CD8-positive, alpha-beta memory T cell (primary cell): ENCODE measurements at places on chromosomes 12 and 14.

DNA sequence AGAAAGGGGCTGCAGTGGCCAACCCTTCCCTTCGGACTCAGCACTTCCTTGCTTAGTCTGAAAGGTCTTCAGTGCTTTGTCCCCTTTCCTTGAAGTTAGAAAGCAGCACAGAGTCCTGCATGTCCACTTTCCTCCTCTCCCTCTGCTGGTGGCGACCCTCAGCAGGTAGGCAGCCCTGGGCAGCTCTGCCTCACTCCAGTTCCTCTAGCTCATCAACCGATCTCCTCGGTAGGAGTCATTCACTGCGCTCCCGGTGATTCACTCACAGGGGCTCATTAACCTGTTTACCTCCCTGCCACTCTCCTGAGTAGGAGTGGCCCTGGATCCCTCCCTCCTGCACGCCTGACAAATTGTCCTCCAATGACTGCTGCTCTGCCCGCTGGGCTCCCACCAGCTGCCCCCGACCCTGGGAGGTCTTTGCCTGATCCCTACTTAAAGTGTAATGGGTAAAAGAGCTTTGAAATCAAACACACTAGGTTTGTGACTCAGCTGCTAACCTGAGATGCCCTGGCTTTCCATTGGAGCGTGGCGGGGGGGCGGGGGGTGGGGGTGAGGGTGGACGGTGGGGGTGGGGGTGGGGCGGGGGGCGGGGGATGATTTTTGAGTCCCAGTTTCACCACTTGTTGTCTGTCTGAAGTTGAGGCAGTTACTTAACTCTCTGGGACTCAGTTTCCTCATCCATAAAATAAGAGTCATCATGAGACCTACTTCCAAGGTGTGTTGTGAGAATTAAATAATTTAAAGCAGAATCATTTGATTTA lies 4.2 kb downstream of the SCNN1A start:
- no peaks in the 10 kb centered on the region for H3K36me3 ChIP-seq
- H3K4me3 ChIP-seq: no peak overlapping the region
- H3K27me3 ChIP-seq: no peaks in the 10 kb centered on the region
- peak overlapping the region; percentile 38 for H3K27ac ChIP-seq
- DNase-seq: no peak

DNA sequence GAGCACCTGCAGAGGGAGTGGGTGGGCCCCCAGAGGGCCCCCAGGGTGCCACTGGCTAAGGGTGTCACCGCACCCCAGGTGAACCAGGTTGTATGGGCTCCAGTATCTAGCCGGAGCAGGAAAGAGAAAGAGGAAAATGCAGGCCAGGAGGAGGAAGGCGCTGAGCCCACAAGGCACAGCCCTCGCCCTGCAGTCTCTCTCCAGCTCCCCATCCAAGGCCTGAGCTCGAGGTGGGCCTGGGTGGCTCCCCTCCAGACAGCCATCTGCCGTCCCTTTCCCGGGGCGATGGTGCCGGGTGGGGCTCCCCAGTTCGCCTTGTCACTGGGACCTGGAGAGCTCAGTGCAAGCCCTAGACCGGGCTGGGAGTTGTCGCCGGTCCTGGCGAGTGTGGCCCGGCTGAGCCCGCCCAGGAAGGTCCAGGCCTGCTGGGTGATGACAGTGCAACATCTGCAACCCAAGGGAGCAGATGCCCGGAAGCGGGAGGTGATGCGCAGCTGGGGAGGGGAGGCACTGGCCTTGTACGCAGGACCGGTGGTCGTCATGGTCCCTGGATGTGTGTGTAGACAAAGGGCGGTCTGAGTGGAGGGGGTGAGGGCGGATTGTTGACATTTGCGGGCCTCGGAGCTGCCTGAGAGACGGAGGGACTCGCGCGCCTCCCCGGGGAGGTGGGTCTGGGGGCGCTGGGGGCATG lies 716 bp downstream of the TMEM179 start:
- H3K4me1 ChIP-seq: no peaks in the 10 kb centered on the region
- no peaks in the 10 kb centered on the region for H3K27me3 ChIP-seq
- no peak overlapping the region for H3K4me3 ChIP-seq
- DNase-seq: no peak
- no peaks in the 10 kb centered on the region for H3K36me3 ChIP-seq

DNA sequence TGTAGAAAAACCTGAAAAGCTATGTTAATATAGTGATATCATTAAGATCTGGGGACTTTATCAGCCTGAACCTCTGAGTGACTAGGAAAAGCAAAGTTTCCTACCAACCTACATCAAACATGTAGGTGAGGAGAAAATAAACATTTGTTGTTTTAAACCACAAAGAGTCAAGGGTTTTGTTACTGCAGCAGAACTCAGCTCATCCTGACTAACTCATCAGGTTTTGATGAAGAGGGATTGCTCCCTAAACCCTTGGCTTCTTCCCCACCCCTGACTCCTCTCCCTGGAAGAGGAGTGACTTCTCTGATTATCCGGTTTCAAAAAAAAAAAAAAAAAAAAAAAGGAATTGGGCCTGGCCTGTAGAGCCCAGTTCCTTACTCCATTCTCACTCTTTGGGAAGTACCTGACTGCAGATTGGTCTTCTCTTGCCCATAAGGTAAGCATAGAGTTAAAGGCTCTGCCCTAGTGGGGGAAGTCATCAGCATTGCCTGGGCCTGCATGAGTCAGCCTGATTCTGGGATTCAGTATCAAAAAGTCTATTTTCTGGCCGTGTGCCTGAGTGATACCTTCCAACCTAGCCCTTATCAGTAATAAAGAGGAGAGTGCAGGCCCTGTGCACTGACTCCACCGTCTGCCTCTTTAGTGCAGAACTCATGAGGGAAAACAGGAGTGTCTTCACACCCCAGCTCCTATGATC lies 16.9 kb downstream of the BDKRB1 start:
- no peak for DNase-seq
- no peak overlapping the region for H3K4me3 ChIP-seq
- H3K4me1 ChIP-seq: no peaks in the 10 kb centered on the region
- no peak overlapping the region for H3K27ac ChIP-seq

DNA sequence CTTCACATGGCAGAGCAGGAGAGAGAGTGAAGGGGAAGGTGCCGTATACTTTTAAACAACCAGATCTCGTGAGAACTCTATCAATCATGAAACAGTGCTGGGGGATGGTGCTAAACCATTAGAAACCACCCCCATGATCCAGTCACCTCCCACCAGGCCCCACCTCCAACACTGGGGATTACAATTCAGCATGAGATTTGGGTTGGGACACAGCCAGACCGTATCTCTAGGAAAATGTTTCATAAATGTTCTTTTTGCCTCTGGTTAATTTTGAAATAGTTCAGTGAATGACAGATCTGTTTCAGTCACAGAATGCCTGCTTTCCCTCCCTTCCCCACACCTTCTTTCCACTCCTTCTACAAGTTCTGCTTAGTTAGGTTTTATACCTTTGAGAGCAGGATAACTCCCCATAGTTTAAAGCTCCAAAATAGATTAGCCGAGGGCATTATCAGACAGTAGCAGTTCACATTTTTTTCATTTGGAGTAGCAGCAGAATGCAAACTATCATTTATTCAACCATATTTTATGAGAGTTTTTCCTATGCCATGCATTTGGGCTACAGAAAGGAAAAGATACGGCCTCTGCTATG lies 27.1 kb downstream of the PELI2 start:
- H3K36me3 ChIP-seq: no peaks in the 10 kb centered on the region
- H3K27ac ChIP-seq: no peak overlapping the region
- no peaks in the 10 kb centered on the region for H3K27me3 ChIP-seq
- DNase-seq: no peak
- no peak overlapping the region for H3K4me3 ChIP-seq
- no peaks in the 10 kb centered on the region for H3K4me1 ChIP-seq

- peaks cover 7% of the 10 kb centered on the region for H3K4me1 ChIP-seq
- no peak overlapping the region for H3K4me3 ChIP-seq
- H3K27me3 ChIP-seq: no peaks in the 10 kb centered on the region
These were observed 29.3 kb downstream of the PPM1A start for GRCh38 chr14:60278350-60278749.

GRCh38 chr14:67514203-67514607 lies 18.9 kb upstream of the PLEKHH1 start:
- no peaks in the 10 kb centered on the region for H3K27me3 ChIP-seq
- peak overlapping the region; percentile 74 for H3K4me3 ChIP-seq
- no peaks in the 10 kb centered on the region for H3K36me3 ChIP-seq

DNA sequence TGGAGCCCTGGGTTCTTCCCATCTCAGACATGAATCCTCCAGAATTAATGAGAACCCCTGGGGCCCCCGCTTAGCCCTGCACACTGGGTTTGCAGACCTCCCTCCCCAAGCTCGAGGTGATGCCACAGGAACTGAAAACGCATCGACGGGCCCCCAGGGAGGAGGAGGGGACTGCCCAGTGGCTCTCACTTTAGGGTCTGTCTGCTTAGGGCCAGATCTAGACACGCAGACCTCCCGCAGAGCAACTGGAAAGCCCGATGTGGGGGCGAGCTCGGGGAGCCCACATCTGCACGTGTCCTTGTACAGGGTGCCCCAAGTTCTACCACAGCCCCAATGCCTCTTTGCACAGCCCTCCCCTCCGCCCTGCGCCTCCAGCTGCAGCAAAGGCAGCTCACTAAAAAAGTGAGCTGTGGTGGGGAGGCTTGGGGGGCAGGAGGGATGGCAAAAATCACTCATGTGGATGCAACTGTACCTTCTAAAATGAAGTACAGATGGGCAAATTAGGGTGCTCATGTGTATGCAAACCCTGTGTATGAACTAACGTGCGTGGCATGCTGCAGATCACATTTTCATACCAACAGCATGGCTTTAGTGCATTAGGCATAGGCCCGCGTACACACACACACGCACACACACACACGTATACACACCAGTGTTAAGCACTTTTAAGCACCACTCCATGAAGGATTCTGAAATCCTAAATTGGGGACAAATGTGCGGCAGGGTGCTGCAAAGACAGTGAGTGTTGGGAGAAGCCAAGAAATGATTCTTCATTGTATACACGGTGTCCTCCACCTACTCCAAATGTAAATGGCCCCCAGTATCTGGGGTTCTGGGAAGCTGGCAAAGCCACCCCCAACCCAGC lies 99.9 kb upstream of the MAP1LC3B2 start:
- H3K36me3 ChIP-seq: no peaks in the 10 kb centered on the region
- H3K4me1 ChIP-seq: no peaks in the 10 kb centered on the region
- no peak overlapping the region for H3K4me3 ChIP-seq
- no peak overlapping the region for H3K27ac ChIP-seq
- DNase-seq: no peak
- no peaks in the 10 kb centered on the region for H3K27me3 ChIP-seq

- no peak overlapping the region for H3K4me3 ChIP-seq
- H3K36me3 ChIP-seq: no peaks in the 10 kb centered on the region
- no peak overlapping the region for H3K27ac ChIP-seq
These were observed 16.4 kb upstream of the A2M start for GRCh38 chr12:9132008-9132535.

GRCh38 chr12:104834607-104835006 lies 123.5 kb downstream of the SLC41A2 start:
- DNase-seq: no peak
- H3K4me1 ChIP-seq: no peaks in the 10 kb centered on the region
- no peaks in the 10 kb centered on the region for H3K27me3 ChIP-seq
- no peak overlapping the region for H3K4me3 ChIP-seq
- H3K27ac ChIP-seq: no peak overlapping the region

DNA sequence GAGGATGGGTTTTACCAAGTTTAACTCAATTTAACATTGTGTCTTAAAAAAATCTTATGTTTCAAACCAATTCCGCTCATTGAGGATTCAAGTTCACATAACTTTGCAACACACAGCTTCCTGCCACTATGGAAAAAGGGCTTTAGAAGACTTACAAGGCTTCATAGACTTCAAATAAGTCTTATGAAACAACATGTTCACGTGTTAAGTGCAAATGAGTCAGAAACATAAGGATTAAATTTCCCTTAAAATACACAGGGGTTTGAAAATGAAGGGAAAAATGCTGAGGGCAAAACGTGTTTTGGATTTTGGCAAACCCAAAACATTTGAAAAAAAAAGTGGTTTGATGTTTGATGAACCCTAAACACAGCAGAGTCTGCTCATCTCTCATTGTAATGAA lies 364.8 kb downstream of the BMP4 start:
- H3K36me3 ChIP-seq: no peaks in the 10 kb centered on the region
- DNase-seq: no peak
- H3K27me3 ChIP-seq: no peaks in the 10 kb centered on the region
- H3K4me1 ChIP-seq: no peaks in the 10 kb centered on the region
- no peak overlapping the region for H3K27ac ChIP-seq

DNA sequence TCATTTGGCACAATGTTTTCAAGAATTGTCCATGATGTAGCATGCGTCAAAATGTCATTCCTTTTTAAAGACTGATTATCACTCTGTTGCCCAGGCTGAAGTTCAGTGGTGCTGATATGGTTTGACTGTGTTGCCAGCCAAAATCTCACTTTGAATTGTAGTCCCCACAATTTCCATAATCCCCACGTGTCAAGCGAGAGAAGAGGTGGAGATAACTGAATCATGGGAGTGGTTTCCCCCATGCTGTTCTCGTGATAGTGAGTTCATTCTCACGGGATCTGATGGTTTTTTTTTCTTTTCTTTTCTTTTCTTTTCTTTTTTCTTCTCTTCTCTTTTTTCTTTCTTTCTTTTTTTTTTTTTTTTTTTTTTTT lies 21.8 kb upstream of the LRRK2 start:
- H3K27ac ChIP-seq: no peak overlapping the region
- no peaks in the 10 kb centered on the region for H3K27me3 ChIP-seq
- H3K4me1 ChIP-seq: no peaks in the 10 kb centered on the region
- no peak for DNase-seq
- H3K4me3 ChIP-seq: no peak overlapping the region
